ENCODE measurements at places on chromosomes 13 and 19.

DNA sequence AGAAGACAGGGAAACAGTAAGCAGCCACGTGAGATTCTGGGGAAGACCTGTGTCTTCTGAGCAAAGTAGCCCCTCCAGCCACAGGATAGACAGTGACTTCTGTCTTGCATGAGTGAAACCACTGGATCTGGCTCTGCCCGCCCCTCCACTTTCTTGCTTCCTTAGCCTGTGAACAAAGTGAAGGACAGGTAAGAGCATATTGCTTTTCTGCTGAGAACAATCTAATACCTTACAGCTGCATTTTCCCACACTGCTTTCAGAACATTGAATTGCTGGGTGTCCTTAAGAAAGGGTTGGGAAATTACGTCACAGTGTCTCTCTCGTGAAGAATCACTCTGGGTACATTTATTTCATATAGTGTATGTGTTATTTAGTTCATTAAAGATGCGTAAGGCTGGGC is 11.1 kb downstream of the SLC25A15 start:
- H3K27me3 ChIP-seq = no peaks in the 10 kb centered on the region
- H3K4me3 ChIP-seq = no peak overlapping the region
- H3K27ac ChIP-seq = no peak overlapping the region
- H3K4me1 ChIP-seq = peaks cover 7% of the 10 kb centered on the region
- no peak for DNase-seq
- peaks cover 18% of the 10 kb centered on the region for H3K36me3 ChIP-seq

GRCh38 chr19:35693835-35694599 is 10.3 kb upstream of the ZBTB32 start:
- no peaks in the 10 kb centered on the region for H3K4me1 ChIP-seq
- no peaks in the 10 kb centered on the region for H3K36me3 ChIP-seq
- DNase-seq = peak; percentile 90
- H3K27ac ChIP-seq = no peak overlapping the region

- H3K27ac ChIP-seq = peak overlapping the region; percentile 94
- no peak for DNase-seq
- peaks cover 38% of the 10 kb centered on the region for H3K4me1 ChIP-seq
- no peak overlapping the region for H3K4me3 ChIP-seq
Measured at GRCh38 chr19:5984600-5984999, 6.7 kb upstream of the RANBP3 start.

- DNase-seq = peak; percentile 61
- peaks cover 13% of the 10 kb centered on the region for H3K36me3 ChIP-seq
- H3K27me3 ChIP-seq = no peaks in the 10 kb centered on the region
- no peak overlapping the region for H3K27ac ChIP-seq
Measured at GRCh38 chr19:1624458-1624857, 19.2 kb upstream of the UQCR11 start.

GRCh38 chr13:105971312-105971711 is 564.1 kb downstream of the EFNB2 start:
- no peak for DNase-seq
- H3K4me1 ChIP-seq = no peaks in the 10 kb centered on the region
- no peak overlapping the region for H3K27ac ChIP-seq
- no peaks in the 10 kb centered on the region for H3K27me3 ChIP-seq

DNA sequence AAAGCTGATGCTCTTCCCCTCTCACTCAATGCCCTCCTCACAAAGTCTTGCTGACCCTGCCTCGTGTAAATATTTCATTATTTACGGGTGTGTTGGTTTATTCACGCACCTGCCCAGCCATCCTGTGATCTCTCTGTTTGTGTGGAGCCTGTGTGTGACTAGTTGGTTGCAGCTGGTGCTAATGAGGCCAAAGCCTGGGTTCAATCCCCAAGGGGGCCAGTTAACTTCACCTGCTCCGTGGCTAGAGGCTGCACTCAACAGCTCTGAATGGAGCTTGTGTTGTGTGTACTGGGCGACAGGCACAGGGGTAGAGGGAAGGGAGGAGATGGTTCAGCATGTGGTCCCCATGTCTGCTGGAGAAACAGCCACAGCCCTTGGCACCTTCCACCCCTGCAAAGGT is 109.5 kb downstream of the DNAJC15 start:
- no peaks in the 10 kb centered on the region for H3K27me3 ChIP-seq
- no peak for DNase-seq
- H3K4me1 ChIP-seq = no peaks in the 10 kb centered on the region

DNA sequence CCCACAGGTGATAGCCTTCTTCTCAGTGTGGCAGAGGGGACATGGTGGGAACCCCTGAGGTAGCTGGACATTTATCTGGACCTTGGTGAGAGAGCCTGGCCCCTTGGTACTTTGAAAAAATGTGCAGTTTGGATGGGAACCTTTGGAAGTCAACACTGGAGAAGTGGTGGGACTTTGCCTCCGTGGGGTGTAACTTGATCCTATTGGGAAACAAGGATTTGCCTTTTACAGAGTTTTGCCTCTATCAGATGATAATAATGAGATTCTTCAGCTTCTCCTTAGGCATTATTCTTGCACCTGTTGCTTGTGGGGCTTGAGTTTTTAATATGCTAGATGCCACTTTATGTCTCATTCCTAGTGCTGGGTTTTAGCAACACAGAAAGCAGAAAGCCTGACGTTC is 99.0 kb downstream of the ERCC5 start:
- H3K27me3 ChIP-seq = no peaks in the 10 kb centered on the region
- H3K27ac ChIP-seq = no peak overlapping the region
- no peak for DNase-seq
- no peaks in the 10 kb centered on the region for H3K36me3 ChIP-seq
- no peaks in the 10 kb centered on the region for H3K4me1 ChIP-seq

- no peaks in the 10 kb centered on the region for H3K4me1 ChIP-seq
- H3K27ac ChIP-seq = no peak overlapping the region
- no peaks in the 10 kb centered on the region for H3K27me3 ChIP-seq
- DNase-seq = no peak
Measured at GRCh38 chr13:48660361-48661076, 6.8 kb downstream of the CYSLTR2 start.

DNA sequence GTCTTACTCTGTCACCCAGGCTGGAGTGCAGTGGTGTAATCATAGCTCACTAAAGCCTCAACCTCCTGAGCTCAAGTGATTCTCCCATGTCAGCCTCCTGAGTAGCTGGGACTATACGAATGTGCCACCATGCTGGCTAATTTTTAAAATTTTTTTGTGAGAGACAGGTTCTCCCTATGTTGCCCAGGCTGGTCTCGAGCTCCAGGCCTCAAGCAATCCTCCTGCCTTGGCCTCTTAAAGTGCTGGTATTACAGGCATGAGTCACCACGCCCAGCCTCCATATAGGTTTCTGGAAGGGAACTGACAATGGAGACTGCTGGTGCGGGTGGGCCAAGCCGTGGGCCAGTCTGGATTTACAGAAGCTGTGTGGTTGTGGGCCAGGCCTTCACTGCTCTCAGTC is 189.2 kb downstream of the URI1 start:
- no peaks in the 10 kb centered on the region for H3K36me3 ChIP-seq
- no peaks in the 10 kb centered on the region for H3K27me3 ChIP-seq
- no peak for DNase-seq

DNA sequence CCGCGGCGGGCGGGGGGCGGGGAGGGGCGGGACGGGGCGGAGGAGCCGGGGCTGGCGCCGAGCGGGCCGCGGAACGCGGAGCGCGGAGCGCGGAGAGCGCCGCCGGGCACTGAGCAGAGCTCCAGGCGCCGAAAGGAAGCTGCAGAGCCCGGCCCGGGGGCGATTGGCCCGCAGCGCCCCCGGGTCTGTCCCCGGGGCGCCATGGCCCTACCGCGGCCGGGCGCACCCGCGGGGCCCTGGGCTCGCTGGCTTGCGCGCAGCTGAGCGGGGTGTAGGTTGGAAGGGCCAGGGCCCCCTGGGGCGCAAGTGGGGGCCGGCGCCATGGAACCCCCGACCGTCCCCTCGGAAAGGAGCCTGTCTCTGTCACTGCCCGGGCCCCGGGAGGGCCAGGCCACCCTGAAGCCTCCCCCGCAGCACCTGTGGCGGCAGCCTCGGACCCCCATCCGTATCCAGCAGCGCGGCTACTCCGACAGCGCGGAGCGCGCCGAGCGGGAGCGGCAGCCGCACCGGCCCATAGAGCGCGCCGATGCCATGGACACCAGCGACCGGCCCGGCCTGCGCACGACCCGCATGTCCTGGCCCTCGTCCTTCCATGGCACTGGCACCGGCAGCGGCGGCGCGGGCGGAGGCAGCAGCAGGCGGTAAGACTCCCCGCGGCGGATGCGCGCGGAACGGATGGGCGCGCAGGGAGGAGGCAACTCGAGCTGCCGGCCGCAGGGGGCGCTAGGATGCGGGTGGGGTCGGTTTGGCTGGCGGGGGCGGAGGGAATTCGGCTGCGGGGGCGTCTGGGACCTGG is at the start of gene PDE4A:
Gene PDE4A (plus strand): TSS at position 95 of the 796 bp plus-strand sequence. CDS start 227 bp downstream, at position 322.
- H3K4me1 ChIP-seq = peaks cover 27% of the 10 kb centered on the region
- H3K27me3 ChIP-seq = peaks cover 43% of the 10 kb centered on the region
- H3K4me3 ChIP-seq = no peak within 1 kb of the TSS
- DNase-seq = no peak

- H3K27ac ChIP-seq = no peak overlapping the region
- no peak for DNase-seq
- no peak overlapping the region for H3K4me3 ChIP-seq
- H3K27me3 ChIP-seq = no peaks in the 10 kb centered on the region
- H3K4me1 ChIP-seq = no peaks in the 10 kb centered on the region
Measured at GRCh38 chr19:30174791-30175190, 197.4 kb upstream of the ZNF536 start.

GRCh38 chr19:2542341-2543069 is 66.6 kb downstream of the GADD45B start:
- H3K27ac ChIP-seq = peak overlapping the region; percentile 100
- no peak overlapping the region for H3K4me3 ChIP-seq
- no peaks in the 10 kb centered on the region for H3K27me3 ChIP-seq
- no peak for DNase-seq

GRCh38 chr13:43994999-43995859 is 115.5 kb downstream of the LACC1 start:
- no peak overlapping the region for H3K27ac ChIP-seq
- no peak overlapping the region for H3K4me3 ChIP-seq
- no peak for DNase-seq
- no peaks in the 10 kb centered on the region for H3K4me1 ChIP-seq
- no peaks in the 10 kb centered on the region for H3K27me3 ChIP-seq

- H3K36me3 ChIP-seq = no peaks in the 10 kb centered on the region
- no peak overlapping the region for H3K27ac ChIP-seq
- H3K4me1 ChIP-seq = no peaks in the 10 kb centered on the region
- no peak for DNase-seq
- H3K27me3 ChIP-seq = no peaks in the 10 kb centered on the region
Measured at GRCh38 chr13:81048026-81048461, 707.1 kb upstream of the SPRY2 start.

DNA sequence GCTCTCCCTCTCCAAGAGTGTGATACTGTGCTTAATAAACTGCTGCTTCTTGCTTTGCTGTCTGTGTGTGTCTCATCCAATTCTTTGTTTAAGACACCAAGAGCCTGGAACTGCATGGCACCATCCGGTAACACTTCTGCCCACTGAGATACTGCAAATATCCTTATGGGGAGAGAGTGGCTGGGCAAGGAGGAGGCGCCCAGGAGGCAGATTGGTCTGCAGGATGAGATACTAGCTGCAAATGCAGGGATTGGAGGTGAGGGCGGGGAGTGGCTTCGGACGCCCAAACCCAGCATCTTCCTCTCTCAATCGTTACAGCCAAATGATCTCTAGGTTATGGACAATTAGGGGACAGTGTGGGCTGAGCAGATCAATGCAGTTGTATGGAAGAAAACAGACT is 1.7 kb upstream of the SIGLEC7 start:
- H3K4me3 ChIP-seq = no peak overlapping the region
- no peaks in the 10 kb centered on the region for H3K27me3 ChIP-seq
- H3K27ac ChIP-seq = no peak overlapping the region
- no peaks in the 10 kb centered on the region for H3K36me3 ChIP-seq
- DNase-seq = no peak

GRCh38 chr19:49556412-49557398 is 23.7 kb downstream of the NOSIP start:
- DNase-seq = no peak
- H3K27me3 ChIP-seq = no peaks in the 10 kb centered on the region
- peaks cover 7% of the 10 kb centered on the region for H3K4me1 ChIP-seq
- no peak overlapping the region for H3K4me3 ChIP-seq
- H3K27ac ChIP-seq = no peak overlapping the region

DNA sequence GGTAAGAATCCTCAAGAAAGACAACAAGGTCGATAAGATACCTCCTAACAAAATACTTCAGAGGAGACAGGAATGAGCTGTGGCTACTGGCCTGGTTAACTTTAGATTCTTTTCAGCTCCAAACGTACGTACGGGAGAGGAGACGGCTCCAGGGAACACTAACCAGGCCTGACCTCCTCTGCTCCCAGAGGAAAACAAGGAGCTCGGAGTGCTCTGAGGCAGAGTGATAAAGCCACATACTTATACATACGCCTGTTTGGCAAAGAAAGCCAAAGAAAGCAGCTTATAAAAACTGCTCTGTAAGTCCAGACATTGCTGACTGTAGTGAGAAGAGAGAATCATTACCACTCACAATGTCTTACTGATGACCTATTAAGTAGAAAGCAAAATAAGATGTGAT is 263.9 kb downstream of the MZT1 start:
- H3K36me3 ChIP-seq = no peaks in the 10 kb centered on the region
- H3K27me3 ChIP-seq = no peaks in the 10 kb centered on the region
- H3K27ac ChIP-seq = peak overlapping the region; percentile 56
- H3K4me1 ChIP-seq = peaks cover 21% of the 10 kb centered on the region
- peak; percentile 56 for DNase-seq

- H3K36me3 ChIP-seq = no peaks in the 10 kb centered on the region
- no peak for DNase-seq
- H3K27me3 ChIP-seq = no peaks in the 10 kb centered on the region
- no peaks in the 10 kb centered on the region for H3K4me1 ChIP-seq
Measured at GRCh38 chr13:78139765-78140164, 221.1 kb upstream of the EDNRB start.

- H3K27ac ChIP-seq = peak overlapping the region; percentile 30
- no peak overlapping the region for H3K4me3 ChIP-seq
- no peaks in the 10 kb centered on the region for H3K4me1 ChIP-seq
- H3K36me3 ChIP-seq = no peaks in the 10 kb centered on the region
- H3K27me3 ChIP-seq = no peaks in the 10 kb centered on the region
- DNase-seq = no peak
Measured at GRCh38 chr19:43763473-43763939, 8.7 kb upstream of the SMG9 start.

DNA sequence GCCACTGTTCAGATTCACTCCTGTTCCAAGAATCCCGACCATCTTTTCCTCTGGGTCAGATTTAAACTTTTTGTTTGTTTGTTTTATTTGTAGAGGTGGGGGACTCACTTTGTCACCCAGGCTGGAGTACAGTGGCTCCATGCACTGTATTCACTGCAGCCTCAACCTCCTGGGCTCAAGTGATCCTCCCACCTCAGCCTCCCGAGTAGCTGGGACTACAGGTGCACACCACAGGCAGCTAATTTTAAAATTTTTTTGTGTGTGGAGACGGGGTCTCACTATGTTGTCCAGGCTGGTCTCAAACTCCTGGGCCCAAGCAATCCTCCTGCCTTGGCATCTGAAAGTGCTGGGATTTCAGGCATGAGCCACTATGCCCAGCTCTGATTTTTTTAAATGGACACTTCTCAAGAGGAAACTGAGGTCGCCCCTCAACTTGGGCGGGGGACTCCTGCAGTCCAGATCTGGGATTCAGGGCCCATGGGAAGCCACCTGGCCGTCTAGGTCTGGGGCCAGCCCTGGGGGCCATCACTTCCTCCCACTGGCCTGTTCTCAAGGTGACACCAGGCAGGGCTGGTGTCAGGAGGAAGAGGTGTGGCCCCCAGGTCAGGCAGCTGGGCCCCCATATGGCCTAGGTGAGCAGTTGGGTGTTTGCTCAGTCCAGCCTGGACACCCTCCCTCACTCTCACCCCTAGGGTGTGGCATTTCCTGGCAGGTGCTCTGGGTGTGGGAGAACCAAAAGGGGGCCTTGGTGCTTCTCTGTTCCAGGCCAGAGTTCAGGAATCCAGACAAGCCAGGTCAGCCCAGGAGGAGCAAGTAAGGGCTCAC is 1.3 kb downstream of the B3GNT3 start:
- no peaks in the 10 kb centered on the region for H3K36me3 ChIP-seq
- no peak overlapping the region for H3K27ac ChIP-seq
- DNase-seq = no peak

All from thyroid gland (tissue), 4 donors.